ENCODE measurements at places on chromosomes 13 and 19. TPM values are rescaled to one million over a fixed set of nuclear protein-coding genes. Genes with fewer than 3 reads are reported as not detected.

DNA sequence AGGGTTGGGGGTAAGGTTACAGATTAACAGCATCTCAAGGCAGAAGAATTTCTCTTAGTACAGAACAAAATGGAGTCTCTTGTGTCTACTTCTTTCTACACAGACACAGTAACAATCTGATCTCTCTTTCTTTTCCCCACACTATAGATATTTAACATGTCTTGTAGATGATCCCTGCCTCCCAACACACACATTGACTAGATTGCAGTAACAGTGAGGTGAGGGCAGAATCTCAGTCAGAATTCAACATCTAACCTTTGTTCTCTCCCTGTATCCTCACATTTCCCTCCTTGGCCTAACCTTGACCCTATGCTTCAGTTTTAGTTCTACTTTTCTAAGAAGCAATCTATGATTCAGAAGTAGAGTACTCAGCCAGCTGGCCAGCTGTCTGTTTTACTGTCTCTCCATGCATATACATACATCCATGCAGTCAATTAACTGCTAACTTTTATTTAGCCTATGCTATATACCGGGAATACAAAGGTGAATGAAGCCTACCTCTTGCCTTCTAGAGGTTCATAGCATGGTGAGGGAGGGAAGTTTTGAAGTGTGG, 18.1 kb downstream of the DNAJC15 start:
- DNase-seq, result no peak

Gene CABP5
- polyA plus RNA-seq, result not detected

DNA sequence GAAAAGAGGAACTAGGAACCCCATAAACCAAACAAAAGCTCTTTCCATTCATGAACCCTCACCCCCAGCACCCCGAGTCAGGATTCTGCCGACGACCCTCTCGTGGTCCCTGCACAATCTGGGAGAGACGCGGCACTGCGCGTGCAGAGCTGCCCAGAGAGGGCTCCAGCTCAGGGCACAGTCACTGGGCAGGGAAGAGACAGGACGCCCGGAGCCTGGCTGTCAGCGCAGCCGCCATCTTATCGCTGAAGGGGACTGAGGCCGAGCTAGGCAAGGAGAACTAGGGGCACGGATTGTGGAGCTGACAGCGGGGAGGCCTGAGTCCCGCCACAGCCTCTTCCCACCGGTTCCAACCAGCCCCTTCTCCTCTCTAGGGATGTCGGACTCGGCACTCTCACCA, 349 bp downstream of the ZNF98 start:
- peak; percentile 8 for DNase-seq

GRCh38 chr13:79385694-79386093, 20.4 kb downstream of the RBM26 start:
- DNase-seq, result no peak

Gene POU2F2
- polyA plus RNA-seq, result 1.5 TPM

DNA sequence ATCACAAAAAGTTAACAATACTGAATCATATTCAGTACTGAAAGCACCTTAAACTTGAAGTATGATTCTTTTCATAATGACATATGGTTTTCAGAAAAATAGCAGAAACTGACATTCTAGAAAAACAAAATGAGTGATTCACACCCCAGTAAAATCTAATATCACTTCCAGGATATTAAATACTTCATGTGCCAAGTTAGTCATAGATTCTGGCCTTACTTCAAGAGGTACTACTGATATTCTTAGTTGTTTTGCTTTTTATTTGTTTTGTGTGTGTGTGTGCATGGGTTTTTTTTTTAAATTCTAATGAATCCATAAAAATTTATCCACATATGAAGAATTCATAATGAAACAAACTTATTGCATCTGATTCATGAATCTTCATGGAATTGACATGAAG, 207.9 kb upstream of the UFM1 start:
- DNase-seq, result no peak

Gene SIGLEC8
- polyA plus RNA-seq, result not detected

Gene ZNF99
- 0.47 TPM for polyA plus RNA-seq

Gene NLRP5
- polyA plus RNA-seq, result not detected

DNA sequence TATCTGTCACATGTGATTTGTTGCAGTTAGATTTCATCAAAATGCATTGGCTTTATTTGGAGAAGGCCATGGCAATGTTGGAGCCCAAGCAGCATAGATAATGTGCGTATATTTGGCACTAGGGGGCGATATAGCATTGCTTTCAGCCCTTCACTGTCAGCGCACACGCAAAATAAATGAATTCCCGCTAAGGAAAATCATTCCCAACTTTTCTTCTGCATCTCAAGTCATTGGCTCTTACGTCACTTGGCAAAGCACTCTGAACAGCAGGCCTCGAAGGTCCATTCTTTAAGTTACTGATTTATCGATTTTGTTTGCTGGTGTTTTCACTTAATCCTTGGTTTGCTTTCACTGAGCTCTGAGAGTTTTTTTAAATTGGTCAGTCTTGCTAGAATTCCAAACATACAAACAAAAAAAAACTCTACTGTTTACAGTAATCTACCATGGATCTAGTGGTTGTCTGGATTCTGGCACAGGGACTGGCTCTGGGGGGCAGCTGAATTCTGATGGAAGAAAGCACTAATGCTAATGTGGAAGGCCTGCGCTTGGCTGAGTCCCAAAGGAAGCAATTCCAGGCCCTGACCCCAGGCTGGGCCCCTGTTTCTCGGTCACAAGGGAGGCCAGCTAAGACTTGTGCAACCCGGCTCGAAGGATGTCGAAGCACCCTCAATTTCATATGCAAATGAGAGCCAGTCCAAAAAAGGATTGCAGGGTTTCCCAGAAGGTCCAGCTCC, 97.7 kb upstream of the IPO5 start:
- DNase-seq, result peak; percentile 81

Gene FAM124A
- polyA plus RNA-seq, result 6.8 TPM

DNA sequence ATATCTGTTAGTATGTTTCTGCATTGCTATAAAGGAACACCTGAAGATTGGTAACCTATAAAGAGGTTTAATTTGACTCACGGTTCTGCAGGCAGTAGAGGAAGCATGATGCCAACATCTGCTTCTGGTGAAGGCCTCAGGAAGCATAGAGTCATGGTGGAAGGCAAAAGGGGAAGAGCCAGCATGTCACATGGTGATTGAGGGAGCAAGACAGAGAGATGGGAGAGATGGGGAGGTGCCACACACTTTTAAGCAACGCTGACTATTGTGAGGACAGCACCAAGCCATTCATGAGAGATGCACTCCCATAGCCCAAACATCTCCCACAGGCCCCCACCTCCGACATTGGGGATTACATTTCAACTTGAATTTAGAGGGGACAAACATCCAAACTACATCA, 32.8 kb downstream of the COG6 start:
- no peak for DNase-seq

- no peak for DNase-seq
Measured at GRCh38 chr13:100808330-100809128, 133.9 kb upstream of the TMTC4 start.

GRCh38 chr19:6828698-6829633, 56.5 kb downstream of the VAV1 start:
- DNase-seq, result no peak

Data from right lung (tissue), 10 donors.